ENCODE measurements at places on chromosomes 5 and 9. TPM values are rescaled to one million over a fixed set of nuclear protein-coding genes. Genes with fewer than 3 reads are reported as not detected.

CDK9 gene
- 34.2 TPM for polyA plus RNA-seq

PKD2L2 gene
- 0.02 TPM for polyA plus RNA-seq

PRRC2B gene
- 60.0 TPM for polyA plus RNA-seq

BTNL3 gene
- polyA plus RNA-seq, result 0.06 TPM

PHF24 gene
- polyA plus RNA-seq, result 0.07 TPM

TGFBR1 gene
- 6.6 TPM for polyA plus RNA-seq

QRFP gene
- polyA plus RNA-seq, result 0.08 TPM

PCDHGB2 gene
- polyA plus RNA-seq, result 0.20 TPM

ANXA2R gene
- polyA plus RNA-seq, result 2.3 TPM

TRIP13 gene
- 4.3 TPM for polyA plus RNA-seq

SLC6A3 gene
- 0.11 TPM for polyA plus RNA-seq

ASPN gene
- 2.5 TPM for polyA plus RNA-seq

Measured in esophagus (tissue), 2 donors.